ENCODE measurements at places on chromosomes 1 and 21. TPM values are rescaled to one million over a fixed set of nuclear protein-coding genes. Genes with fewer than 3 reads are reported as not detected.

Gene TEDDM1
- not detected for total RNA-seq

Gene LY9
- 0.09 TPM for total RNA-seq

Gene TFF2
- not detected for total RNA-seq

Gene CATSPERE
- not detected for total RNA-seq

Gene CRYBG2
- total RNA-seq = 1.7 TPM

Gene NKAIN1
- total RNA-seq = 0.82 TPM

Gene C1orf210
- not detected for total RNA-seq

Gene HIPK1
- 21.1 TPM for total RNA-seq

Gene FAAP20
- 50.0 TPM for total RNA-seq

Gene PLA2G4A
- total RNA-seq = 10.9 TPM

Gene ARMH1
- total RNA-seq = 0.54 TPM

Gene LRRC53
- not detected for total RNA-seq

Gene GPR89A
- 18.2 TPM for total RNA-seq

Gene NBPF3
- 6.4 TPM for total RNA-seq

Gene IGSF3
- total RNA-seq = 26.5 TPM

Gene LCE3C
- not detected for total RNA-seq

Gene C4BPA
- total RNA-seq = 0.48 TPM

Gene PHTF1
- total RNA-seq = 15.5 TPM

Gene LORICRIN
- total RNA-seq = not detected

Gene RBBP5
- 13.4 TPM for total RNA-seq

Gene C1orf226
- 0.73 TPM for total RNA-seq

Gene DYNLT5
- total RNA-seq = not detected

Gene SIK1
- 9.8 TPM for total RNA-seq

Gene SPOCD1
- total RNA-seq = 8.0 TPM

Gene PRPF38B
- 22.8 TPM for total RNA-seq

Gene TFF3
- total RNA-seq = not detected

Gene ETS2
- total RNA-seq = 74.3 TPM

Gene CD1D
- total RNA-seq = 0.05 TPM

Gene OR2T35
- total RNA-seq = not detected

Gene OR2L2
- not detected for total RNA-seq

Gene LCE5A
- total RNA-seq = not detected

Gene PAPPA2
- not detected for total RNA-seq

Gene GNPAT
- total RNA-seq = 37.3 TPM

Gene KCNN3
- 0.07 TPM for total RNA-seq

Gene SEMA4A
- total RNA-seq = 0.44 TPM

Gene AMY1B
- not detected for total RNA-seq

Gene ICOSLG
- total RNA-seq = 2.6 TPM

Gene PLA2G2C
- total RNA-seq = not detected

Gene CENPS
- total RNA-seq = 30.4 TPM

Gene RGS8
- not detected for total RNA-seq

Gene SHISAL2A
- not detected for total RNA-seq

Gene TDRD10
- total RNA-seq = not detected

Gene GADD45A
- 48.0 TPM for total RNA-seq

Gene TARS2
- 23.5 TPM for total RNA-seq

Gene KRTAP13-2
- total RNA-seq = not detected

Gene GUCA2A
- total RNA-seq = not detected

Gene SPATA45
- total RNA-seq = not detected

Gene RNU1-3
- not detected for total RNA-seq

Gene FTCD
- total RNA-seq = 0.08 TPM

Gene PROX1
- 0.07 TPM for total RNA-seq

Gene CD48
- not detected for total RNA-seq
